ENCODE measurements at places on chromosomes 5 and 9.

DNA sequence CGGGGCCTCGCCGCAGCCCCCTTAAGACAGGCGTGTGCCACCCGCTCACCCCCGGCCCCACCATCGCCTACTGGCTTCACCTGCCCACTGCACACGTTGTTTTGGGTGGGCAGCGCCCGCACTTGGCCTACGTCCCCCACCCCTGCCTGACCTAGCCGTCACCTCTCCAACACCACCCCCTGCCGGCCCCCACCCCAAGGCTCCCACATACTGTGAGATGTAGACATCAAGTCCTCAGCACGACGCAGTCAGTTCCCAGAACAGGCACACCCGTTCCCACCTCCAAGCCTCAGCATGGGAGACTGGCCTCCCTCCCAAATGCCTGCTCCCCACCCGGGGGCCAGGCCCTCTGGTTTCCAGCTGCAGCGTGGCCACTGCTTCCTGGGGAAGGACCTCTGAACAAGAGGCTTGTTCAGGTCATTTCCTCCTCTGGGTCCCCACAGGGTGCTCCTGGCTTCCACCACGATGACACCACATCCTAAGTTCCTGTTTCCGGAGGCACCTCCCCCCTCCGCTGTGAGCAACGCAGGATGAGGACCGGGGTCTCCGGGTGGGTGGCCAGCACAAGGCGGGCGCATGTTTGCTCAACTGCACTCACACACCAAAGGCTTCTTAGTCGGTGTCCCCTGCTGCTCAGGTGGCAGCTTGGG, 11.3 kb downstream of the DBN1 start:
- DNase-seq = no peak

DNA sequence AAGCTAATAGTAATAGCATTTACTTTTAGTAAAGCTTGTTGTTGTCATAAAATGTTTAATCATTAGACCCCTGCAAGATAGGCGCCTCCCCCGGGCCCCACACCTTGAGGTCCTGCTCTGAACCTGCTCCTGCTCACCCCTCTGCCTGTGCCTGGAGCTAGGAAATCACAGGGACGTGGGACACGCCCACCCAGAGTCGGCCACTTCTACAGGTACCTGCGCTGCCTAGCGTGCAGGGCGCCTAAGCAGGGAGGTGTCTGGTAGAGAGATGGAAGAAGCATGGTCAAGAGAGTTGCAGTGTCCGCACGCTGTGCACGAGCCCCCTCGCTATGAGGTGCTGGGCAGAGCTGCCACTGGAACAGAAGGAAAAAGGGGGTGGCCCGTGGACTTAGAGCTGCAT, 52.6 kb downstream of the HINT1 start:
- no peak for DNase-seq

GRCh38 chr5:164727012-164727411, 1221.6 kb downstream of the MAT2B start:
- DNase-seq = no peak

DNA sequence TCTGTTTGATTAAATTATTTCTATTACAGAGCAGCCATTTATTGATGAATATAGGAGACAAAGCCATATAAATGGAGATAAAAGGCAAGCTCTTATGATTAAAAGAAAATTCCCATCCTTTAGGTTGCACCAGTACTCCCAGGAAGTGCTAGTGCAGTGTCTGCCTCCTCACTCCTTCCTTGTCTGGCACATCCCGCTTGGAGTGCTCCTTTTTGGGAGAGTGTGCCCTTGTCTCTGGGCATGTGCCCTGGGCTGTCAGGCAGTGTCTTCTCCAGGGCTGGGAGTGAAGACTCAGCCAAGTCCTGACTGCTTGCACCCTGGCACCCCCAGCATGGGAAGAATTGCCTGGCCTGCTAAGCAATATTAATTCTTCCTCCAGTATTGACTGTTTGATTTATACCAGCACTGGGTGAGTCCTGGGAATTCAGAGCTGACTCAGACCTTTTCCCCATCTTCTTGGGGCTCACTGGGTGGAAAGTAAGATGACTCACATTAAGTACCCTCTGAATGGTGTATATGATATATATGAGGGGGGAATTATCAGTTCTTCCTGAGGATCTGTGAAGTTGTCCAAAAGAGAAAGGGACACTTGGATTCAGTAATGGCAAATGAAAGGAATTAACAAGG, 62.1 kb downstream of the ZSWIM6 start:
- DNase-seq = no peak

- no peak for DNase-seq
These were observed 30.5 kb downstream of the NTRK2 start for GRCh38 chr9:84699984-84700383.

GRCh38 chr9:103811462-103811861, 282.6 kb upstream of the SMC2 start:
- no peak for DNase-seq

DNA sequence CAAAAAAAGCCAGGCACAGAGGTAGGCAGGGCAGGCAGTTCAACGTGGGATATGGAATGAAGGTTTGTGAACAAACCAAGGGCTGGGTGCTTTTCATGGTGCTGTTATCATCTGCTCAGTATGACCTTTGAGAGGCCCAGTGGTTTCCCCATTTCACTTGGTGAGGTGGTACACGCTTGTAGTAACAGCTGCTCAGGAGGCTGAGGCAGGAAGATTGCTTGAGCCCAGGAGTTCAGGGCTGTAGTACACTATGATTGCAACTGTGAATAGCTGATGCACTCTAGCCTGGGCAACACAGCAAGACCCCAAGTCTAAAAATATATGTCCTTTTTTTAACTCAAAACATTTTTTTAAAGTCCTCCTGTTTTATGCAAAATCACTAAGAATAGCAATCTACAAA, 174.8 kb downstream of the ENC1 start:
- no peak for DNase-seq

DNA sequence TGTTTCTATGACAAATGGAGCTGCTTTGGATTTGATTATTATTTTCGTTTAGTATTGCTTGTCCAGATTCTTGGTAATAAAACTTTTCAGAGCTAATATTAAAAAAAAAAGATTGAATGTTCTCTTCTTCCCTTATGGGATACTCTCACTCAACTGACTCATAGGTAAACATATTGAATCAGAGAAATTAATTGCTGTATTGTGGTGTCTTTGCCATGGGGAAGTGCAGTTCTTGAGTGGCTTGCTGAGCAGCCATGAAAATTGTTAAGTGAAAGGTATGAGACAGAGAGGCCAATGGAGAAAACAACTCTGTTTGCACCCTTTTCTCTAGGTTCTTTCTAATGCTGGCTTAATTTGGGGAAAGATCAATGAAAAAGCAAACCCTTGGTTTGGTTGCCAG, 149.9 kb upstream of the HMHB1 start:
- no peak for DNase-seq

GRCh38 chr9:126619361-126620135, 5.8 kb downstream of the LMX1B start:
- no peak for DNase-seq

- no peak for DNase-seq
These were observed 13.6 kb downstream of the CMBL start for GRCh38 chr5:10293907-10294662.

DNA sequence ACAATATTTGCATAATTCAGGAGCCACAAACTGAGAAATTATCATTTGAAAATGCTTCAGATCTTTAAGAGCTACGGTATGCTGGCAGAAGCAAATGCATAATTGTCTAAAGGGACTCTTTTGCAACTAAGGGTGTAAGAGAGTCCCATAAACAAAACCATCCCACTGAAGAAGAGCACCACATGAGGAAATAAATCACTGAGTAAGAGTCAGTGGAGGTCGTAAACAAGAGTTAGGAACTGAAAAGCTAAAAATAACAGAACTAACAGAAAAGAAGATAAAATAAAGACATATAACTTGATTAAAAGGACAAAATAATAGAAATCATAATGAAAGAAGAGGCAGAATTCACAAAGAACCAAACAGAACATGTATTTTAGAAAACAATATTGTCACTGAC, 3.5 kb upstream of the SMC2 start:
- DNase-seq = no peak

DNA sequence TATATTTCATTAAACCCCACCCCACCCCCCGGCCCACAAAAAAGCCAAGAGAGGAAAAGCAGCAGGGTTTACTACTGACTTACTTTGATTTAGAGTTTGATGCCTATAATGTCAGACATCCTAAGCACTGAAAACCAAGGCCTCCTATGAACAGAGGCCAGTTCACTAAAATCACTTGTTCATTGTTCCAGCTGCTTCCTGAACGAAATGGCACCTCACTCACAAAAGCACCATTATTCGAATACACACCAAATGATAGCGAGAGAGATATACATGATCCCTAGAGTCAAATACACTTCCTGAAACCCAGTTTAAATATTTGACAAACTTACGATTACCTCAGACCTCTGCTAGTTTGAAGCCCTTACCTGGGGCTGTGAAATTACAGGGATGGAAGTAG, 66.6 kb downstream of the LPAR1 start:
- DNase-seq = no peak

DNA sequence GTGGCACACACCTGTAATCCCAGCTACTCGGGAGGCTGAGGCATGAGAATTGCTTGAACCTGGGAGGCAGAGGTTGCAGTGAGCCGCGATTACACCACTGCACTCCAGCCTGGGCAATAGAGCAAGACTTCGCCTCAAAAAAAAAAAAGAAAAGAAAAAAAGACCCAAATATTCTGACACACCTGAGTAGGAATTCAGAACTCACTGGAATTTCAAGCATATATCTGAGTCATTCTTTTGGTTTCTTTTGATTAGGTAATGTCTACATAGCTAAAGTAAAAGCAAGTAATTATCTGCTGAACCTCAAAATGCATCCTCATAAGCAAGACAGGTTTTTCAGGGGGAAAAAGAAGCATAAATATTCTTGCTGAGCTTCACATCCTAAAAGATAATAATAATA, 35.9 kb downstream of the ANKRD31 start:
- no peak for DNase-seq

- no peak for DNase-seq
These were observed 15.4 kb upstream of the TMEFF1 start for GRCh38 chr9:100457517-100457916.

- no peak for DNase-seq
These were observed 71.2 kb downstream of the RAB24 start for GRCh38 chr5:177232358-177232757.

GRCh38 chr5:30878746-30879145, 314.7 kb upstream of the CDH6 start:
- no peak for DNase-seq

GRCh38 chr9:107983181-107983603, 493.6 kb upstream of the KLF4 start:
- DNase-seq = no peak

DNA sequence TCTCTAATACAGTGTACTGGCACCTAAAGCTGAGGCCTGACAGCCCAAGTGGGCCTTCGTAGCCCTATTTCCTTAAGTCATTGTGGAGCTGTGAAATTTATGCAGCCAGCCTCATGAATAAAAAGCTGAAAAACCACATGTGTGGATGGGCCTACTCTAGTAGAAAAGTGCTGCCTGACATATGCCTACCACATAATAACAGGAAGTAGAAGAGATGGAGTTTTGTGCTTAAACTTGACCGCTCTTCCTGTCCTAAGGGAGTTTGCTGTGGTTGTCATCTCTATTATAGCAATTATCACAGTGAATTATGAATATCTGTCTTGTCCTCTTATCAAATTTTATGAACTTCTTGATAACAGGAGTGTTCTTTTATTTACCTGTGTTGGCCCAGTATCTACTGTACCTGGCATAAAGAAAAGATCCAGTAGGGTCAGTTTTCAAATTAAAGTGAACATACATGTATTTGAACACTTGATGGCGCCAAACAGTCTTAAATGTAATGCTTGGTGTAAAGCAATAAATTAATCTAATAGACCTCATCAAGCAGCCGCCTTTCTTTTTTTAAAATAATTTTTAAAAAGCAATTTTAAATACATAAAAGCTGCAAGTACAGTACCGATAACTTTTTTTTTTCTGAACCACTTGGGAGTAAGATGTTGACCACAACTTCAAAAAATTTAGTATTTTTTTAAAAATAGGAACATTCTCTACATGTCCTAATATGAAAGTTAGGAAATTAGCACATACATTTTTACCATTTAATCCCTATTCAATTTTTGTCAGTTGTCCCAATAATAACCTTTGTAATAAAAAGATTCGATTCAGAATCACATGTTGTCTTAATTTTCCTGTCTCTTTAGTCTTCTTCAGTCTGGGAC, 51.0 kb downstream of the FKTN start:
- no peak for DNase-seq

DNA sequence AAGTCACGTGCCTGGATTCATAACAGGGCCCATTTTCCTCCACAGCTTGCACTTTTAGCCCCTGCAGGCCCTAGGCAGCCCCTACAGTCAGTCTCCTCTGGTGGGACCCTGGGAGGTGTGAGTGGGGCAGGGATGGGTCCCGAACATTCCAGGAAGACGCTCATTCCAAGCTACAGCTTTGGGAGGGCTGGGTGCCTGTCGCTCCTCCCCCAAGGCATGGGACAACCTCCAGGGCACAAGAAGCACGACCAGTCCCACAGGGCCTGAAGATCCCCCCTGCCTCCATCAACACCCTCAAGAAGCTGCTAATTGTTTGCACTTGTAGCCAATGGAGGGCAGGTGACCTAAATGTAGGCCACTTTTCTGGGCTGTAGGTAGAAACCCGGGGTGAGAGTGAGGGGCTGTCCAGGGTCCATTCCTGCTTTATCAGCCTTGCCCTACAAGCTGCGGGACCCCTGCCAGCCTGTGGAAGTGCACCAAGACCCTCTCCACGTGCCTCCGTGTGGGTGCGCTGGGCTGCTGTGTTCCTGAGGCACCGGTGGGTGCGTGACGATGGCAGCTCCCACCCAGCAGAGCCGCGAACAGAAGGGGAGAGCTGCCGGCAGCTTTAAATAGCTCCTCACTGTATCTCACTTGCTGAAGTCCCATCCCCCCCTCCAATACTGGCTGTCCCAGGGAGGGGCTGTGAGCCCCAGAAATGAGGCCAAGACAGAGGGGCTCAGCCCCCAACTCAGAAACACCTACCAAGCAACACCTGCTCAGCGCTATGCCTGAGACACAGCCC, 91.9 kb upstream of the ARAP3 start:
- no peak for DNase-seq

GRCh38 chr9:77215874-77216273, 38.5 kb downstream of the VPS13A start:
- no peak for DNase-seq

GRCh38 chr5:9851458-9851857, 221.3 kb upstream of the TAS2R1 start:
- DNase-seq = no peak

DNA sequence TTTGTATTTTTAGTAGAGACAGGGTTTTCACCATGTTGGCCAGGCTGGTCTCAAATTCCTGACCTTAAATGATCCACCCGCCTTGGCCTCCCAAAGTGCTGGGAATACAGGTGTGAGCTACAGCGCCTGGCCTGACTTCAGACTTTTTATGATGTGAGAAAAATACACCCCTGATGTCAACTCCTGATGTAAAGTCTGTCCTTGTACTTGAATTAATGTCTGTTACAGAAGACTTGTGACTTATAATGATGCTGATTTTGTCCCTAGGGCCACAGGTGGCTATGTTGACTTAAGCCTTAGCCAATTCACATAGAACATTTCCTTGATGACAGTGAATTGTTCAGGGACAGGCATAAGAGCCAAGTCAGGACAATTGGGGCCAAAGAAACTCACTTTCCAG, 42.5 kb upstream of the MELK start:
- DNase-seq = no peak

- DNase-seq = no peak
These were observed 237.1 kb upstream of the TLE4 start for GRCh38 chr9:79334711-79335110.

- DNase-seq = no peak
These were observed 89.3 kb upstream of the IL12B start for GRCh38 chr5:159419576-159419975.

Data from DND-41 (cell line).